ENCODE measurements at places on chromosomes 1 and 21.

DNA sequence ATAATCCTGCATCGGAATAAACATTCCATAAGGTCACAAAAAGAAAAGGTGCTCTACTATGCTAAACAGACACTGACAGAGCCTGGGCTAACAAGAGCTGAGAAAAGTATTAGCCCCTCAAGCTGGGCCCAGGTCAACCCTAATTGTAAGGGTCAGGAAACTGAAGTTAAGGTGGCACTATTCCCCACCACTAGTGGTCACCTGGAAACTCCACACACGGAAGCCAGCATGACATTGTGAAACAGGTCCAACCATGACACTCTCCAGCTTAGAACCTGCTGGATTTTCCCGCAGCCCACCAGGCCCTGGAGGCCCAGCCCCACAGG is 1.2 kb downstream of the PTTG1IP start:
- no peak for DNase-seq

DNA sequence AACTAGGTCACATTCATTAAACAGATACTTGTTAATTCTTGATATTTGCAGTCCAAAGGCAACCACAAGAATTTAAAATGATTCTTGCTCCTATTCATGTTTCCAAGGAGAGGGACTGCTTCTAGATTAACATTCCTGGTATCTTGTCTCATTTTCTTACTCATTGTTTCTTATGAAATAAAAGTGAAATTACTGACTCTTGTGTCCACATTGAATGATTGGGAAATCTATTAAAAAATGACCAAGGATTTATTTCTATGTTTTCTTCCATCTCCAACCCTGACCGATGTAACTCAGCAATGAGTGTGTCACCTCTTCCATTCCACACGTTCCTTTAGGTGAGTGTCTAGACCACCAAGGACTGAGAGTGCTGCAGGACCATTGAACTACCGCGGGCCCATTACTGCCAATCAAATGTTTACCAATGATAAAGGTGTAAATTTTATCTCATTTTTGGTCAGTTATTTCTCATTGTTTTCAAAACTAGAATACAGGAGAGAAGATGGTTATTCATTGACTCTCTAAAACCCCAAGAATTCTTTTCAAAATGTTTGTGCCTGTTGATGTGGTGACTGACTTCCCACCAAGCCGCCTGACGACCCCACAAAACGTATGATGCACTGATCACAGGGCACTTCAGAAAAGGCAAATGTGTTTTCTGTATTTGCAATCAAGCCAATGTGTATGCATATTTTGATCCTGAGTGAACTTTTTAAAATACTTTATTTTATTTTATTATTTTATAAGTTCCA is 414.6 kb upstream of the PTBP2 start:
- DNase-seq: peak; percentile 79

DNA sequence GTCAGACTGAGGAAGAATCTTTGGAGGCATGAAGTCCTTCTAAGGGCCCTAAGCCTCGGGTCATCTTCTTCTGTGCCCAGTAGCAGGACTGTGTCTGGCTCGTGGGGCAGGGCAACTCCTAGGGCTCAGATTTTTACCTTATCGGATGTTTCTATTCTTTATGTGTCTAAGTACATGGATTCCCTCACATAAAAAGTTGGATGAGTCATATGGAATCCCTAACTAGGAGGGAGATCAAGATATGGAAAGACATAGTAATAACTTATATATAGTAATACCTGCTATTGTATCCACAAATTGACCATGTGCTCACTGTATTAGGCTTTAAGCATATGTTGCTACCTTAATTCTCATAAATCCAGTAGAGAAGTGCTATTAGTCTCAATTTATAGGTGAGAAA is 364.5 kb upstream of the CAMK1G start:
- DNase-seq: no peak

- DNase-seq: no peak
These were observed 2.7 kb downstream of the DENND2D start for GRCh38 chr1:111197598-111198284.

DNA sequence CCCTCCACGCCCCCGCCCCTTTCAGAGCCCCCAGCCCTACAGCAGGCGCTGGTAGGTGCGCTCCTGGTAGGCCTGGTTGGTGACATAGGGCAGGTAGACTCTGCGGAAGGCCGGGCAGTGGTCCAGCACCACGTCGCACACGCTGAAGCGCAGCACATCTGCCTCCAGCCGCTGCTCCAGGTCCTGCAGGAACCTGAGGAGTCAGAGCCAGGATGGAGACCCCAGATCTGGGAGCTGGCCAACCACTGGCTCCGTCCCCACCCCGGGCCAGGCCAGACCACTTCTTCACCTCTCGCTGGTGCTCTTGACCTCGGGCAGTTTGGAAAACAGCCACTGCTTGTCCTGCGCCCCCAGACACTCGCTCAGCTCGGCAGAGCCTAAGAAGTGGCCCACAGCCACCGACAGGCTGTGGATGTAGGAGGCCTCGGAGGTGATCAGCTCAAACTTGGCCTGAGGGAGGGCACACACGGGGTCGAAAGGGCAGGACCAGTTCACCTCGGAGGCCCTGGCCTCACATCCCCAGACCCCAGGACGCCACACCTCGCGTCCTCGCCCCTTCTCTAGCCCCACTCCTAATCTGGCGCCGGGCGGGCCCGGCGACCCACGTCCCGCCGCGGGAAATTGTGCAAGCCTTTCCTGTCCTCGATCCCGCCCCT is 6.4 kb downstream of the ARHGEF19 start:
- no peak for DNase-seq

- no peak for DNase-seq
These were observed 726.2 kb downstream of the USP25 start for GRCh38 chr21:16455978-16456377.

GRCh38 chr1:159930634-159931033 is 5.3 kb upstream of the TAGLN2 start:
- no peak for DNase-seq

DNA sequence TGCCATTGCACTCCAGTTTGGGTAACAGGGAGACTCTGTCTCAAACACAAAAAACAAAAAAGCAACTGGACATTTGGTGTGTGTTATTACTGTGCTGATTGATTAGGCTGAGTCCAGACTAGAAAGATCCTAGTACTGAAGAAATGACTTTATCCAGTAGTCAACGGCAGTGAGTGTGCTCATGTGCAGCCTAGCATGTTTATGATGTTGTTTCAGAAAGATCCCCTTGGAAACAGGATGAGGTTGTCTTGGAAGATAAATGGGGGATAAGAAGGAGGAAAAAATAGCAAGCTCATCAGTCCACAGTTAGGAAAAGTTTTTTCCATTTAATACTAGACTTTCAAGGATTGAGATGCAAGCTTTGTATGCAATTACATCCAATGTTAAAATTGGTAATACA is 14.3 kb downstream of the RUSC1 start:
- DNase-seq: no peak

- no peak for DNase-seq
These were observed 13.8 kb downstream of the C1orf116 start for GRCh38 chr1:207018707-207019106.

DNA sequence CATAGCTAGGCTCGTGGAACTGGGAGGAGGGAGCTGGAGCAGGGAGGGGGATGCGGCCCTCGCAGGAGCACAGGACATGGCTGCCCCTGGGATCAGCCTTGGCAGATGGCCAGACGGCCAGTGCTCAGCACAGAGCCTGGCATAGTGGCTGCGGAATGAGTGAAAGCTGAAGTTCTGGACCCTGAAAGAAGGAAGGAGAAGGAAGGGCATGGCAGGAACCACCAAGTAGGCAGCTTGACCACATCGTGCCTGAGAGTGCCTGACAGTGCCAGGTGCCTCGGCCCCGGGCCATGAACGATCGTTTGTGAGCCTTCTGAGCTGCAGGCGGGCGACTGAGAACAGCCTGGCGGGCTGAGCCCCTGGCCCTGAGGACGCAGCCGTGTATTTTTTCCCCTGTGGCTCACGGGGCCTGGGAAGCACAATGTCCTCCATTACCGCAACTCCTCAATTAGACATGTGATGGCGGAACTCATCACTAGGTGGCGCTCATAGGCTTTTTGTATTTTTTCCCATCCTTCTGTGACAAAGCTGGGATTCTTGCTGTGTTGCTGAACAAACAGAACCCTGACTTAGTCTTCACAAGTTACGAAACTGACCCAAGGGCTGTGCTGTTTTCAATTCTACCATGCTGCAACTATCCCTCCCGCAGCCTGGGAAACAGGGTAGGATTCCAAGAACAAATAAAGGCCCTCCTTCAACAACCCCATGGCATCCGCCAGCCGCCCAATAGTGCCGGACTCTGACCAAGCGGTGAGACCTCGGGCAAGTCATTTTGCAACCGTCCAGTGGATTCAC is 29.9 kb upstream of the TMEM61 start:
- DNase-seq: peak; percentile 87

- DNase-seq: peak; percentile 36
These were observed 41.5 kb downstream of the PLPPR5 start for GRCh38 chr1:98963064-98963758.

DNA sequence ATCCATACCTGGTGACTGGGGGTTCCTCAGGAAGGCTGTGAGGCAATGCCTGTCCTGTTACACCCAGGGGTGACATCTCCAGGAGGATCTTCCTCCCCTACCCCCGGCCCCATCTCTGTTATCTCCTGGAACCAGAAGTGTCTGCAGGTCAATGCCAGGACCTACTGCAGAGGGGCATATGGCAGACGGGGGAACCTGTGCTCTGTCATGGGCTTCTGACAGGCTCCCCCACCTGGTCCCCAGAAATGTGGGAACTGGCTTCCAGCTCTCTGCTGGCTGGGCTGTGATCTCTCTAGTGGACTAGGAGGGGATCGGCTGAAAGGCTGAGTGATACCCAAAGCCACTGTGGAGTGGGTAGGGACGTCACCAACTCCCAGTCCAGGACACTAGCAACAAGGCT is 21.0 kb downstream of the KCND3 start:
- no peak for DNase-seq

DNA sequence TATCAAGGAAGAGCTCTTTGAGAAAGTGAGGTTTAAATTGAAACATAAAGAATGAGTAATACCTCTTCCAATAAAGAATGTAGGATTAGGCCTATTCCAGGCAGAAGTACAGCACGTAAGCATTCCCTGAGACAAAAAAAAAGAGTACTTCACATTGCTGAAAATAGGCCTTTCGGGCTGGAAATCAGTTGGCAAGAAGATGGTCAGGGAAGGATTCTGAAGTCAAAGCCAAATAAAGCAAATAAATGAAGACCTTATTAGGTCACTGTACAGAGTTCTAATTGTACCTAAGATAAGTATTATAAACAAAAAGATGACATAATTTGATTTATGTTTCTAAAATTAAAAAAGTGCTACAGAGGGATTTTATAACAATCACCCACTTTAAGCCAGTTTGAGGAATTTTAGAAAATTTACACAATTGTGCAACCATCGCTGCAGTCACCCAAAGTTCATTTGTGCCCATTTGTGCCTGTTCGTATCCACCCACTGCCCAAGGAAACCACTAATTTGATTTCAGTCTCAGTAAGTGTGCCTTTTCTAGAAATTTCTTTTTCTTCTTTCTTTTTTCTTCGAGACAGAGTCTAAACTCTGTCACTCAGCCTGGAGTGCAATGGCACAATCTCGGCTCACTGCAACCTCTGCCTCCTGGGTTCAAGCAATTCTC is 58.6 kb downstream of the FMO4 start:
- DNase-seq: no peak

GRCh38 chr1:167158813-167159275 is 61.8 kb upstream of the POU2F1 start:
- no peak for DNase-seq

DNA sequence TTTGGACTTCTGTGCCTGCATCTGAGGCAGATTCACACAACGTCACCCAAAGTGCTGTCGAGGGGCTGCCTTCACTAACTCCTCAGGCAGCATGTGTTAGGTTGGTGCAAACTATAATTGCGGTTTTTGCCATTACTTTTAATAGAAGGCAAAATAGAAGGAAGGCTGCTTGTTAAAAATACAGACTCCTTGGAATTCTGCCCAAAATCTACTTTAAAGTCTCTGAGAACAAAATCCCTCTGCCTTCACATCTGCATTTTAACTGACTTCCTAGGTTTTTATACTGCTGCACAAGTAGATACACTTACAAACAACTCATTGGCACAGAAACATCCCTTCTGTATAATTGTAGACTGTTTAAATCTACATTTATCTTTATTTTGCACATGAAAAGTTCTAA is 41.3 kb upstream of the SLC19A2 start:
- DNase-seq: no peak

- DNase-seq: no peak
These were observed 1143.6 kb upstream of the ADGRL2 start for GRCh38 chr1:80657044-80657643.

GRCh38 chr1:2412773-2413494 is 570 bp upstream of the PEX10 start:
- DNase-seq: peak; percentile 62

- no peak for DNase-seq
These were observed 27.8 kb downstream of the CCDC185 start for GRCh38 chr1:223421025-223421424.

GRCh38 chr1:53919675-53920066 is 25.7 kb downstream of the DIO1 start:
- DNase-seq: no peak

GRCh38 chr1:33428661-33429060 is 2.2 kb downstream of the PHC2 start:
- DNase-seq: no peak

DNA sequence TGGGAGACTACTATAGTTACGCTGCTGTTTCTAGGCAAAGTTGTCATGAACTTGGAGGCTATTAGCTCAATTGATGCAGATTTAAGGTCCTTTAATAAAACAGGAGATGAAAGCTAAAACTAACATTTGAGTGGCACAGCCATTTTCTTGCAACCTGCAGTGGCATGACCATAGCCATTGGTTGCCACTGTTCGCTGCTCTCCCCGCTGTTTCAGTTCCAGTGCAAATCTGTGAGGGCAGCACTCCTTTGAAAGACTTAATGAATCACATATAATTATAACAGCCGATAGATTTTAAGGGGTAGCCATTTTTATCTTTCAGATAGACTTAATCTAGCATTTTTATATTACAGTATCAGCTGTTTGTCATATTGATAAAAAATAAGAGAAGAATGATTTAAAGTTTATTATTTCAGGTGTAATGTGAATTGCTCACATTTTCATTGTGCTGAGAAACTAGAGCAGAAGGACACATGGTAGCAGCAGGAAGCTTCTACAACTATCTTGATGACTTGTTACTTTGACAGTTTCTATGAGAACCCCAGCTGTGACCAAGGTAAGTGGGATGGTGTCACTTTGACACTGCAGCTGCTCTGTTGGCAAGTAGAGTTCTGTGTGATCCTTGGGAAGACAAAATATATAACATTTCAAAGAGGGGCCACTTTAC is 203.7 kb downstream of the PLA2G4A start:
- no peak for DNase-seq

DNA sequence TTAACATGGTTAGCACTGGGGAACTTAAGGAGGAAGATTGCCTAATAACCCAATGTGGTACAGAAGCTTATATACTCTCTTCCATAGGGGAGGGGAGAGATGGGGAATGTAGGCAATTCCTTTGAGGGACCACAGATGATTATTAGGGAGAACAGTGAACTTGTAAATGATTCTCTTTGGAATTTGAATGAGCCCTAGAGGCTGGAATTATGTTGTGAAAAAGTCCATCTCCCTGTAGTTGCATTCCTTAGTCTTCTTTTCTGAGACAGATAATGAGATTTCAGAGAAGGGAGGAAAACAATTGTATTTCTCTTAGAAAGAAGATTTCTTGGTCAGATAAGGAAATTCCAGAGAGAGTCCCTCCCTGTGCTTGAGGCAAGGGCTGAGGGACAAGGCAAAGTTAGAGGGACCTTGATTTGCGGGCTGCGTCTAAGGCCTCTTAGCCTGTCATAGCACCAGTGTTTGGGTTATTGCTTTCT is 89.0 kb upstream of the HMCN1 start:
- DNase-seq: no peak

- no peak for DNase-seq
These were observed 187.7 kb downstream of the KAZN start for GRCh38 chr1:14786109-14786675.

GRCh38 chr21:36923270-36923669 is 43.2 kb downstream of the HLCS start:
- DNase-seq: no peak

All from AG08395 (cell line).